ENCODE measurements at places on chromosomes 13 and 19.

- DNase-seq = no peak
These were observed 110.4 kb upstream of the KL start for GRCh38 chr13:32905864-32906180.

DNA sequence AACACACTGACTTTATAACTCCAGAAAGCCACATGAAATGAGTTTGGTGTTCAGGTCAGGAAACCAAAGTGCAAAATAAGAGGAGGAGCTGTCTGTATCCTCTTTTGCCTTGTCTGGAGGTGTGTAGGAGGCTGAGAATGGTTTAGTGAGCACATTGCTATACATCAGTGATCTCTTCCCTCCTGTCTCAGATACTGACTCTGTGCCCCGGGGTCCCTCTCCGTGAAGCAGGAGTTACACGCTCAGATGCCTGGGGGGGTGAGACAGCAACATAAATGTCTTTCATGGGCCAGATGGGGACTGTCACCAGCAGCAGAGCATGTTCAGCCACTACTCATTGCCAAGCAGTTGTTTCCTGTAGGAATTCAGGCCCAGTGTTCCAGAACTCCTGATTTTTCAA is 285.4 kb downstream of the ATP8A2 start:
- DNase-seq = no peak

DNA sequence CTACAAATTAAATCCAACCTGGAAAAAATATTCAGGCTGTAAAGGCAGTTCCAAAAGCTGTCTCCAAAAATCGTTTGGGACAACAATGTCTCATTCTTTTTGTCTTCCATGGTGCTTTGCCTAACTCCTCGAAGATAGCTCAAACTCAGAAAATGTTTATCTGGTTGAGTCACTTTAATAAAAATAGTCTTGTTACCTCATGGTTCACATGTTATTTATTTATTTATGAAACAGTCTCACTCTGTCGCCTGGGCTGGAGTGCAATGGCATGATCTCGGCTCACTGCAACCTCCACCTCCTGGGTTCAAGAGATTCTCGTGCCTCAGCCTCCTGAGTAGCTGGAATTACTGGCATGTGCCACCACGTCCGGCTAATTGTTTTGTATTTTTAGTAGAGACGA is 4.9 kb upstream of the BRD4 start:
- no peak for DNase-seq

- DNase-seq = peak; percentile 86
These were observed 20.2 kb upstream of the ERVV-1 start for GRCh38 chr19:52993342-52994178.

GRCh38 chr13:110687736-110688135 is 18.2 kb downstream of the CARS2 start:
- DNase-seq = no peak

- DNase-seq = no peak
These were observed 1426.6 kb upstream of the PRR20A start for GRCh38 chr13:55714120-55714519.

- no peak for DNase-seq
These were observed 10.3 kb downstream of the SH3GL1 start for GRCh38 chr19:4390017-4390566.

GRCh38 chr19:29215322-29215845 is 2.4 kb upstream of the UQCRFS1 start:
- DNase-seq = no peak

GRCh38 chr13:106121173-106121754 is 414.2 kb downstream of the EFNB2 start:
- no peak for DNase-seq

DNA sequence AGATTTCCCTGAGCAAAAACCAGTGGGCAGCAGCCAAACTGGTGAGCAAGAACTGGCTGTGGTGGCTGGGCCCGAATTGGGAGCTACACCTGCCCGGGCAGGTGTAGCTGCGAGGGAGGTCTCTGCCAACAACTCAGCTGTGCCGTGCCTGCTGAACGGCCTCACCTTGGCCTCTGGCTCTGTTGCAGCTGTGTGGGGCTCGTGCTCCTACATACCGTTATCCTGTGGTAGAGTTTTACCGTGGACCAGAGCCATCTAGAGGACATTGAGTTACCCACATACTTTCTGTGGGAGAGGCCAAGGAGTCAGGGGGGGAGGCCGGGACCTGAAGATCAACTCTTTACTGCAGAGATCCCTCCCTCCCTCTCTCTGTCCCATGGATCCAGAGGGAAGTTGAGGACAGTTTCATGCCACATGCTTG is 113.2 kb downstream of the TM9SF2 start:
- no peak for DNase-seq

GRCh38 chr13:36822785-36823184 is 3.8 kb downstream of the RFXAP start:
- no peak for DNase-seq

GRCh38 chr19:45824041-45824471 is 8.9 kb upstream of the RSPH6A start:
- no peak for DNase-seq

- DNase-seq = no peak
These were observed 34.6 kb downstream of the NFIX start for GRCh38 chr19:13029893-13030292.

DNA sequence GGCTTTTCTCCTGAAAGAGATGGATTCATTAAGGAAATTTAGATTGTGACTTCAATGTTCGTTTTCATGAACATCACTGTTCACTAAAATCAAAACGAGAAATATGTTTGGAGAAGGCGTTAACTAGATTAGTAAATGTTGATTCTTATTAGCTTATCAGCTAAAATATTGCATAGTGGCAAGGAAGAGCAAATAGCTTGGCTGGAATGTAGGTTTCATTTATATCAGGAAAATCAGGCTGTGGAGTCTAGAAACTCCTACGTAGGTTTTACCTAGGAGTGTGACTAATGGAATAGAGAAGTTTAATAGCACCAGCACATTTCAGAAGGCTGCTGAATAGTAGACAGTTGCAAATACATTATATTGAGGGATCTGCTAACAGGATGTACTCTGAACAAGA is 344.9 kb downstream of the LIG4 start:
- no peak for DNase-seq

DNA sequence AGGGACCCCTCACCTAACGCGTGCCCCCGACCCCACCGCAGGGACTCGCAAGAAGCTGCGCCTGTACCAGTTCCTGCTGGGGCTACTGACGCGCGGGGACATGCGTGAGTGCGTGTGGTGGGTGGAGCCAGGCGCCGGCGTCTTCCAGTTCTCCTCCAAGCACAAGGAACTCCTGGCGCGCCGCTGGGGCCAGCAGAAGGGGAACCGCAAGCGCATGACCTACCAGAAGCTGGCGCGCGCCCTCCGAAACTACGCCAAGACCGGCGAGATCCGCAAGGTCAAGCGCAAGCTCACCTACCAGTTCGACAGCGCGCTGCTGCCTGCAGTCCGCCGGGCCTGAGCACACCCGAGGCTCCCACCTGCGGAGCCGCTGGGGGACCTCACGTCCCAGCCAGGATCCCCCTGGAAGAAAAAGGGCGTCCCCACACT is 4.7 kb upstream of the MYBPC2 start:
- peak; percentile 40 for DNase-seq

GRCh38 chr19:36489920-36490415 is 607 bp upstream of the ZNF566 start:
- DNase-seq = peak; percentile 85

- DNase-seq = peak; percentile 81
These were observed 2.8 kb downstream of the GIPR start for GRCh38 chr19:45670670-45671453.

DNA sequence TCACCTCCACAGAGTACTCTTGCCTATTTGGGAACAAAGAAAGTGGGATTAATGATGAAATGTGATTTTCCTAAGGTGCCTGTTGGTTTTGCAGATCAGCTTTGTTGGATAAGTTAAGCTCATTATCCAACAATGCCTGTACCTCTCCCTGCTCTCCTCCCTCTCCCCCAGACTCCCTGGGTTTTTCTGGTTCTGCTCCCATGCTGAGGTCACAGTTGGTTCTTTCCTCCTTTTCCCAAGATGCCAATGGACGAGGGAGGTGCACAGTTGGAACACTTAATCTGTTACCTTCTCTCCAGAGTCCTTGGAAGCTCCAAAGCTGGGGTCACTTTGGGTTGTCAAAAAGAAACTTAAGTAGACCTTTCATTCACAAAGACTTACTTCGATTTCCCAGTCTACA is 1.6 kb downstream of the OXGR1 start:
- no peak for DNase-seq

DNA sequence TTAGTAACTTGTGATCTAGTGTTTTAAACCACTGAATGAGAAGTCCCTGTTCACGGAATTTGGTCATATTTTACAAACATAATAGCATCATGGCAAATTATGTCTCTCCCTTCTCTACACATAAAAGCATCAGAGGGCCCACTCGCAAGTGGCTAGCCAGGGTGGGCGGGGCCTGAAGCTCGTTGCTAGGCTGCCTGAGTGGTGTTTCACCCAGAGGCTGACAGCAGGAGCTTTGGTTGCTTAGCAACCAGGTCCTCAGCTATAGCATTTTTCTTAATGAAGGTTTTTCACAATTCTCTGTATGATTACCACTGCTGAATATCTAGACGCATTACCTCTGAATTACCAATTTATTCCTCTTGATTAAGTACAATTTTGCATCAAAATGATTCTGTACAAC is 126.5 kb downstream of the NALCN start:
- no peak for DNase-seq

GRCh38 chr13:98399756-98400155 is 177.2 kb downstream of the STK24 start:
- DNase-seq = no peak

DNA sequence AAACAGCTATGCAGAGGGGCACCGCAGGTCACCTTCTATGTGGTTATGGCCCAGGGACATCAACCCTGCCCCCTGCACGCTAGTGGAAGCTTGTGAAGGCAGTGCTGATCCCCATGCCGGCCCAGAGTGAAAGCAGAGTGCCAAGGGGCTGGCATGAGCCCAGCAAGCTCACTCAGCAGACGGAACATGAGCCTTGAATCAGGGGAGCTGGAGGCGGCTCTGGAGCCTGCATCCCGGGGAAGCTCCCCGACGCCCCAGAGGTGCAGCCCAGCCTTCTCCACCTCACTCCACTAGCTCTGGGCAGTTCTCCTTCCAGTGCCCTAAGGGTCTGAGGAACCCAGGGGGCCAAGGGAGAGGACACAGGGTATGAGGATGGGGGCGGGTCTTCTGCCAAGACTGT is 19.0 kb upstream of the ISYNA1 start:
- DNase-seq = no peak

GRCh38 chr13:114121496-114122126 is 10.8 kb downstream of the RASA3 start:
- no peak for DNase-seq

- no peak for DNase-seq
These were observed 45.3 kb downstream of the SLC7A9 start for GRCh38 chr19:32824191-32824751.

GRCh38 chr13:94707400-94708021 is 4.8 kb downstream of the SOX21 start:
- no peak for DNase-seq

DNA sequence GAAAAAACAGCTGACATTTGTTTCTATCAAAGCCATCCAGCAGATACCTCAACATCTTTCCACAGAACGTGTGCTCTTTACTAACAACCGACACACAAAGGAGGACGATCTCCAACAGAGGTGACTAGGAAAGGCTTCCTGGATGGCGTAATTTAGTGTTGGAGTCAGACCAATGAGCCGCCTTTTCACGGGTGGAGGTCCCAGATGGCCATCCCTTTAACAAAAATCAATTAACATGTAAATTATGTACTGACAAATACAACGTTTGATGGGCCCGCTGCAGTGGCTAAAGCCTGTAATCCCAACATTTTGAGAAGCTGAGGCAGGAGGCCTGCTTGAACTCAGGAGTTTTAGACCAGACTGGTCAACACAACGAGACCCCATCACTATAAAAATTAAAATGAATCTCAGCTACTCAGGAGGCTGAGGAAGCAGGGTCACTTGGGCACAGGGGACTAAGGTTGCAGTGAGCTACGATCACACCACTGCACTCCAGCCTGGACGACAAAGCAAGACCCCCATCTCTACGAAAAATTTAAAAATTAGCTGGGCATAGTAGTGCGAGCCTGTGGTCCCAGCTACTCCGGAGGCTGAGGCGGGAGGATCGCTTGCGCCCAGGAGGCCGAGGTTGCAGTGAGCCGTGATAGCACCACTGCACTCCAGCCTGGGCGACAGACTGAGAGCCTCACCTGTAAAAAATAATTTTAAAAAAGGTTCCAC is 1.2 kb upstream of the DPY19L3 start:
- DNase-seq = no peak

Measured in activated CD8-positive, alpha-beta T cell treated with anti-CD3 and anti-CD28 coated beads, Interleukin-2, amount 10 ng/mL, durations not matched to agents 7 days and 5 days (primary cell).